ENCODE measurements at places on chromosomes 16 and 17. TPM values are rescaled to one million over a fixed set of nuclear protein-coding genes. Genes with fewer than 3 reads are reported as not detected.

The LGALS9B gene
- total RNA-seq = not detected

The DLX3 gene
- 0.13 TPM for total RNA-seq

The WFDC1 gene
- total RNA-seq = 0.37 TPM

The GTF3C1 gene
- total RNA-seq = 65.0 TPM

The HBA1 gene
- not detected for total RNA-seq

The CACNG3 gene
- total RNA-seq = not detected

The KRTAP4-1 gene
- total RNA-seq = not detected

The C16orf95 gene
- total RNA-seq = 7.0 TPM

The SKA2 gene
- 123 TPM for total RNA-seq

The ARHGAP23 gene
- total RNA-seq = 21.7 TPM

The TANC2 gene
- 14.0 TPM for total RNA-seq

The ASIC2 gene
- total RNA-seq = not detected

The SDK2 gene
- total RNA-seq = 0.39 TPM

The NOTUM gene
- total RNA-seq = not detected

The KRT32 gene
- not detected for total RNA-seq

The KRTAP9-2 gene
- not detected for total RNA-seq

The NPIPA8 gene
- total RNA-seq = not detected

The ATP2C2 gene
- total RNA-seq = not detected

The EFNB3 gene
- total RNA-seq = 7.7 TPM

The MYL4 gene
- not detected for total RNA-seq

Data from HT1080 (cell line).